Stimulated activated CD8-positive, alpha-beta memory T cell treated with anti-CD3 and anti-CD28 coated beads, Interleukin-4, amount 100 ng/mL, for 1 hour (primary cell): ENCODE measurements at places on chromosomes 2 and 18.

GRCh38 chr2:160261732-160262131, 61.7 kb upstream of the ITGB6 start:
- DNase-seq: no peak

DNA sequence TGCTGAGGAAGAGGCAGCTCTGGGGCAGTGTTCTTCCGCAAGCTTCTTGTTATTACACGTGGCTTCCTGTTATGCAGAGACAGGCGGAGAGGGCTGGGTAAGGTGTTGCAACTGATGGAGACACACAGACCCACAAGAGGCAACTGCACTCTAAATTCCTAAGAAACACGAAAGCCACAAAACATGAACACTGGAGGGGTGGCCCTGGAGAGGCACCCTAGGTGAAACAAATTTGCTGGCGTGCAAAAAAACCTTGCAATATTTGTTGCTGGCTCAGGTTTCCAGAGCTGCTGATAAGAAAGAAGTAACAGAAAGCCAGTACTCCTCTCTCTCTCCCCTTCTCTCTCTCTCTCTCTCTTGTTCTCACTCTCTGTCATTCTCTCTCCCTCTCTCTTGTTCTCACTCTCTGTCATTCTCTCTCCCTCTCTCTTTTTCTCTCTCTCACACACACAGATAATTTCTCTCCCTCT, 31.8 kb downstream of the ARHGAP25 start:
- peak; percentile 47 for DNase-seq

DNA sequence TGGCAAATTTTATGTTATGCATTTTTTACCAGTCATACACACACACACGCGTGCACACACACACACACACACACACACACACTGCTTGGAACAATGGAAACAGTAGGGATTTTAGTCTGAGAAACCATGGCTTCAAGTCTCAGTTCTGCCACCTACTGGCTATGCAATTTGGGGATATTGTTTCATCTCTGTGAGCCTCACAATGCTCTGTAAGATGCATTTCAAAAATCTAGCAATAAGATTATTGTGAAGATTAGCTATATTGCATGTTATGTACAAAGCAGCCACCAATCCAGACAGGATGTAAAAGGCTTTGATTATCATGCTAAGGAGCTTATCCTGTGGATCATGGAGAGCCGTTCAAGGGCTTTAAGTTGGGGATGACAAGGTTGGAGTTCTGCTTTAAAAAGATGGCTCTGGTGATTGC, 401.4 kb downstream of the NBAS start:
- no peak for DNase-seq

GRCh38 chr2:128292599-128293425, 25.9 kb downstream of the HS6ST1 start:
- DNase-seq: no peak

GRCh38 chr2:234448506-234449184, 48.2 kb downstream of the ARL4C start:
- DNase-seq: no peak

GRCh38 chr2:1606046-1606400, 138.3 kb downstream of the PXDN start:
- no peak for DNase-seq
